ENCODE measurements at places on chromosomes 11 and 22.

- no peaks in the 10 kb centered on the region for H3K27me3 ChIP-seq
These were observed 84.0 kb upstream of the CTSC start for GRCh38 chr11:88421530-88421929.

GRCh38 chr22:33921525-33922348 is 1.5 kb upstream of the LARGE1 start:
- H3K27ac ChIP-seq, result no peak overlapping the region
- DNase-seq, result no peak
- H3K36me3 ChIP-seq, result no peaks in the 10 kb centered on the region
- peaks cover 50% of the 10 kb centered on the region for H3K27me3 ChIP-seq
- peak overlapping the region; percentile 64 for H3K4me3 ChIP-seq

GRCh38 chr11:72418834-72419560 is 15.3 kb downstream of the CLPB start:
- no peaks in the 10 kb centered on the region for H3K27me3 ChIP-seq
- DNase-seq, result no peak
- peaks cover 9% of the 10 kb centered on the region for H3K4me1 ChIP-seq
- peaks cover 4% of the 10 kb centered on the region for H3K36me3 ChIP-seq
- H3K27ac ChIP-seq, result no peak overlapping the region
- H3K4me3 ChIP-seq, result no peak overlapping the region

DNA sequence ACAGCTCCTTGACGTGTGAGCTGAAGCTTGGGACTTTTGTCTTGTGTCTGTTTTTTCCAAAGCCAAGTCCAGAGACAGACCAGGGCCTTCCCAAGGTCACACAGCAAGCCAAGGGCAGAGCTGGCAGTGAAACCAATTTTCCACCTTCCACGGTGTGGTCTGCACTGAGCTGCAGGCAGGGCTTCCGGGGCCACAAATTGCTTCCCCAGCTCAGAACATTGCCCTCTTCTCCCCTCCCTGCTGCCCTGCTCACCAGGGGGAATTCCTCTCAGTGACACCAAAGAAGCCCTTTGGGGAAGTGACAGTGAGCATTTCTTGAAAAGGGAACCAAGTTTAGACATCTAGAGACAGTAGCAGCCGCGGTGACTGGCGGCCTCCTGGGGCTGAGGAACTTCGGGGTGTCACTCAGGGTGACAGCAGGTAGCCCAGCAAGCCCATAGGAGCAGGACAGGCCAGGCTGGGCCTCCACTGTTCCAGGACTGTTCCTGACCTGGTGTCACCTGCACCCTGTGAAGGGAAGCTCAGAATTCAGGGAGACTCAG is 9.2 kb downstream of the FXYD2 start:
- no peaks in the 10 kb centered on the region for H3K36me3 ChIP-seq
- no peaks in the 10 kb centered on the region for H3K27me3 ChIP-seq
- peaks cover 4% of the 10 kb centered on the region for H3K4me1 ChIP-seq
- H3K27ac ChIP-seq, result peak overlapping the region; percentile 35
- H3K4me3 ChIP-seq, result peak overlapping the region; percentile 42

- DNase-seq, result no peak
- H3K36me3 ChIP-seq, result no peaks in the 10 kb centered on the region
- no peak overlapping the region for H3K4me3 ChIP-seq
These were observed 125.3 kb downstream of the FEZ1 start for GRCh38 chr11:125370561-125371389.

DNA sequence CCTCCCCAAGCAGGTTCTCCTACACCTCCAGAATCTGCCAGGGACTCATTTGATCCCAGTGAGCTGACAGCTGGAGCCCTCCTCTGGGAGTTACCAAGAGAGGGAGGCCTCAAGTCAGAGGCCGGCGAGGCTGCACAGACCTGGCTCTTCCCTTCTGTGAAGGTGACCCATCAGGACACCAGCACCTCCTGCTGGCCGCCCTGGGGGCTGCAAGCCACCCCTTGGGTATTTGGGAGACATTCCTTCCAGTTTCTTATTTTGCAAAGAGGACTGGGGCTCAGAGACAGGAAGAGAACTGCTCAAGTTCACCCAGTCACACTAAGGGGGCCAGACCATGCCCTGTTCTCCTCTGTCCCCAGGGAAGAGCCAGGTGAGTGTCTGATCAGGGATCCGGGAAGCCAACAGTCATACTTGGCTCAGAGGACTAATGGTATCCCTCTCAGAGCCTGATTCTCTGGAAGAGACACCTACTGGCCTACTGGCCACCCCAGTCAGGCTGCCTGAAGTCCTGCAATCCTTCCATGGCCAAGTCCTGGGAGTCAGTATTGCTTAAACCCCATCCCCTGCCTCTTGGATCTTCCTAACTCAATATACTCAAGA is 40.5 kb upstream of the RIC3 start:
- no peak overlapping the region for H3K27ac ChIP-seq
- H3K36me3 ChIP-seq, result no peaks in the 10 kb centered on the region
- H3K4me1 ChIP-seq, result peaks cover 39% of the 10 kb centered on the region

DNA sequence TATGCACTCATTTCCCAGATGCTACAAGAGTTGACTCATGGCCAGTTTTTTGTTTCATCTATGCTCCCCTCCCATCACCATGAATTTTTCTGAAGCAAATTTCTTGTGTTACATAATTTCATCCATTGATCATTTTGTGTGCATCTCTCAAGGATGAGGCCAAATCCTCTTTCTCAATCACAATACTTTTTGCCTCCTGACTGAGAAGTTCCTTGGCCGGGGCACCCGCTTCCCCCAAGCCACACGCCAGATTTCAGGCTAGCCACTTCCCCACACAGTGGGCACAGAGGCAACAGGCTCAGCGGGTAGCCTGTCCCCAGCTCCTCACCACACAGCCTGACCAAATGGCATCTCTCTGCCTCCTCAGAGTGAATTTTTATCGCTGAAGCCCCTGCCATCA is 9.8 kb upstream of the DSCAML1 start:
- no peak overlapping the region for H3K4me3 ChIP-seq
- peak; percentile 27 for DNase-seq
- no peak overlapping the region for H3K27ac ChIP-seq
- no peaks in the 10 kb centered on the region for H3K36me3 ChIP-seq
- H3K27me3 ChIP-seq, result peaks cover 7% of the 10 kb centered on the region
